ENCODE measurements at places on chromosomes 12 and 14.

DNA sequence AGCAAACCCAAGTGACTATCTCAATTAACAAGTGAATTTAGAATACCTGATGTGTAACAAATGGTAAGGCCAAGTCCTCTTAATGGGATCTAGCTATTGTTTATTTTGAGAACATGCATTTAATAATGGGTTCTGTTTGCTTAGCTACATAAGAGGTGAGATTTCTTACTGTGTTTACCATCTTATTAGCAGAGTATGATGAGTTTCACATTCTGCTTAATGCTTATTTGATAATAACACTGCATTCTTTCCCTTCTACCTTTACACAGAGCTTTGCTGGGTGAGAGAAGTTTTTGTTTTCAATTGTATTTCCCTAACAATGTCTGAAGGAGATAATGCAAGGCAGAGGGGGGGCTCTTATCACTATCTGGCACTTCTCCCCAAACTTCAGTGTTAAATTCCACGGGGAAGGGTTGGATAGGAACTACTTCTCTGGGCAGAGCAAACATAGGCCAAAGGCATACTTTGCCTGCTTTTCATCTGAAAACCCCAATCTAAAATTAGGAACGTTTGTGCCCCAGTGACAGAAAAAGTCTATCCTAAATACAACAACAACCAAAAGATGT lies 129.0 kb upstream of the ATXN7L3B start:
- DNase-seq = no peak

DNA sequence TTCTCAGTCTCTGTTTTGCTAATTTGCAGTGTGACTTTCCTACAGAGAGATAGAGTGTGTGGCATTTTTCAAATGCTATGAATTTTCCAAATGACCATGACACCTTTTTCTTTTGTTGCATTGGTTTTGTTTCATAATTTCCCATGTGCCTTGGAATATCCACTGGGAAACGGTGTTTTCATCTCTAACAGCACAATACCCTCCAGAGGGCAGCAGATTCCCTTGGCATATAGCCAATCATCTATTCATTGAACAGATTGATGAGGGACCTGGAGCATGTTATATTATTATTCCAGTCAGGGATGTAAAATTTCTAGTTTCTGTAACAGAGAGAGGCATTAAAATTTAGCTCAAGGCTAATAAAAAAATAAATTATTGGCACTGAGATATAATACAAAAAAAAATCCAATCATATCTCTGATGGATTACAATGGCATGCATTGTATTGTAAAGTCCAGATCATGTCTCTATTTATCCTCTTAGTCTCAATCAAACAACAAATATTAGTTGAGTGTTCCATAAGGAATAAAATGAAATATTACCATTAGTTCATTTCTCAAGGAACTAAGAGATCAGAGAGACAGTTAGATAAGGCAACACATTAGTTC lies 29.6 kb upstream of the NTN4 start:
- DNase-seq = peak; percentile 80

DNA sequence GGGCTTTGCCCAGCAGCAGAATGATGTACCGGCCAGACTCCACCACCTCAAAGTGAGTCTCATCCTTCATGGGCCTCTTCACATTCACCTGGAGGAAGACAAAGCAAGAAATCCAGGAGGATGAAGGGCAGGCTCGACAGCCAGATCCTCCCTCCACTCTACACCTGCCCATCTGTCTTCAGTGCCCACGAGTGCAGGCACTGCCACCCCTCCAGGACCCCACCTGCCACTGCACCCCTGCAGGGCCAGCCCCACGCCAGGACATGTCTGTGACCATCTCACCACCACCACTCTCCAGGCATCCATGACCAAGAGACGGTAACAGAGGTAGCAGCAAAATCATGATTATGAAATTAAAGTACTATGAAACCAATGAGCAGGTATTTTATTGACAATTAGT lies 84.3 kb upstream of the ANO2 start:
- DNase-seq = no peak

DNA sequence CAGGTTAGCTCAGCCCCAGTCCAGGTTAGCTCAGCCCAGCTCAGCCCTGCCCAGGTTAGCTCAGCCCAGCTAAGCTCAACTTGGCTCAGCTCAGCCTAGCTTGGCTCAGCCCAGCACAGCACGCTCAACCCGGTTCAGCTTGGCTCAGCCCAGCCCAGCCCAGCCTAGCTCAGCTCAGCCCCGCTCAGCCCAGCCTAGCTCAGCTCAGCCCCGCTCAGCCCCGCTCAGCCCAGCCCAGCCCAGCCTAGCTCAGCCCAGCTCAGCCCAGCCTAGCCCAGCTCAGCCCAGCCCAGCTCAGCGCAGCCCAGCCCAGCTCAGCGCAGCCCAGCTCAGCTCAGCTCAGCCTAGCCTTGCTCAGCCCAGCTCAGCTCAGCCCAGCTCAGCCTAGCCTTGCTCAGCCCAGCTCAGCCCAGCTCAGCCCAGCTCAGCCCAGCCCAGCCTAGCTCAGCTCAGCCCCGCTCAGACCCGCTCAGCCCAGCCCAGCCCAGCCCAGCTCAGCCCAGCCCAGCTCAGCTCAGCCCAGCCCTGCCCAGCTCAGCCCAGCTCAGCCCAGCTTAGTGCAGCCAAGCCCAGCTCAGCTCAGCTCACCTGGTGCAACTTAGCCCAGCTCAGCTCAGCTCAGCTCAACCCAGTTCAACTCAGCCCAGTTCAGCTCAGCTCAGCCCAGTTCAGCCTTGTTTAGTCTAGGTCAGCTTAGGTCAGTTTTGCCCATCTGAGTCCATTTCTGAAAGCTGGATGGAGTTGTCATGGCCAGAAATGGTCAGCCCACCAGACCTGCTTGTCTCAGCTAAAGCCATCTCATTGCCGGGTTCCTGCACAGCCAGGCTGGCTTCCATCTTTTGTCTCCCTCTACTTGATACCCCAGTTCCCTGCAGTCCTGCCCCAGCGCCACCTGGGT lies 333.6 kb downstream of the TMEM121 start:
- DNase-seq = no peak

- no peak for DNase-seq
These were observed 22.6 kb upstream of the DRAM1 start for GRCh38 chr12:101854747-101855146.

DNA sequence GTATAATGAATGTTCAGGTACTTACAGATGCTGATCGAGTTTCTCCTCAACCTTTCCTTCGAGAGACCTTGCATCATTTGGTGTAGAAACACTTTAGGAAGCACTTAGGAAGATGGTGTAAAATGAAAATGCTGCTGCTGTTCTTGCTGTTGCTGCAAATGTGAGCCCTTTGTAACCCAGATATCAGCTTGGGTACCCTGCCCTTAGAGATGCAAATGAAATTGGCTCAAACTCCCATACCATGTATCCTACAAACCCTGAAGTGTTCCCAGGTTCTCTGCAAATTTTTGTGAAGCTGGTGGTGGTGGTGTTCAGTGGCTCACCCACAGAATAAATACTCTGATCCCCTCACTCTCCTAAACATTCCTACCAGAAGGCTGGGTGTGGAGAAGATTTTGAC lies 130.8 kb downstream of the SLC25A47 start:
- no peak for DNase-seq

DNA sequence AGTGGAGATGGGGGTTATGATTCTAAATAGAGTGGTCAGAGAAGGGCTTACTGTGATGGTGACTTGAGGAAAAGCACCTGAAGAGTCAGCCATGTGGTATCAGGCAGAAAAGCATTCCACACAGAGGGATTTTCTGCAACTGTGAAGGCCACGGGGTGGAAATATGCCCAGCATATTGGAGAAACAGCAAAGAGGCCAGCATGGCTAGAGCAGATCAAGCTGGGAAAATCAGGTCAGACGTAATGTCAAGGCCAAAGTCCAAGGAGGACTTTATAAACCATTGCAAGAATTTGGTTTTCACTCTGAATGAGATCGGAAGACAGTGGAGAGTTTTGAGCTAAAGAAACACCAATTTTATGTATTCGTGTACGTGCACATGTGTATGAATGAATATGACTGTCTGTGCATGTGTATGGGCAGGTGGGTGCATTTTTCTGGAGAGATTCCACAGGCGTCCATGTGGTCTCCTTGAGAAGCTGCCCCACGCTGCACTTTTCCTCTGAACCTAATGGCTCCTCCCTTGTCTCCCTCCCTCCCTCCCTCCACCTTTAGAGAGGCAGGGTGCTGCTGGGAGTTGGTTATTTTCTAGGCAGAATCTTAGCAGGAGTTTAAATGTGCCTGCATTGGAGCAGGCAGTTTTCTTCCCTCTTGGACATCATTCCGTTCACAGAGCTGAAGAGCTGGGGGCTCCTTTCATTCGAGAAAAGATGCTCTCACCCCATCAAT lies 97.4 kb upstream of the PPP4R3A start:
- DNase-seq = no peak

GRCh38 chr12:25681580-25681979 lies 128.5 kb upstream of the LMNTD1 start:
- DNase-seq = no peak

DNA sequence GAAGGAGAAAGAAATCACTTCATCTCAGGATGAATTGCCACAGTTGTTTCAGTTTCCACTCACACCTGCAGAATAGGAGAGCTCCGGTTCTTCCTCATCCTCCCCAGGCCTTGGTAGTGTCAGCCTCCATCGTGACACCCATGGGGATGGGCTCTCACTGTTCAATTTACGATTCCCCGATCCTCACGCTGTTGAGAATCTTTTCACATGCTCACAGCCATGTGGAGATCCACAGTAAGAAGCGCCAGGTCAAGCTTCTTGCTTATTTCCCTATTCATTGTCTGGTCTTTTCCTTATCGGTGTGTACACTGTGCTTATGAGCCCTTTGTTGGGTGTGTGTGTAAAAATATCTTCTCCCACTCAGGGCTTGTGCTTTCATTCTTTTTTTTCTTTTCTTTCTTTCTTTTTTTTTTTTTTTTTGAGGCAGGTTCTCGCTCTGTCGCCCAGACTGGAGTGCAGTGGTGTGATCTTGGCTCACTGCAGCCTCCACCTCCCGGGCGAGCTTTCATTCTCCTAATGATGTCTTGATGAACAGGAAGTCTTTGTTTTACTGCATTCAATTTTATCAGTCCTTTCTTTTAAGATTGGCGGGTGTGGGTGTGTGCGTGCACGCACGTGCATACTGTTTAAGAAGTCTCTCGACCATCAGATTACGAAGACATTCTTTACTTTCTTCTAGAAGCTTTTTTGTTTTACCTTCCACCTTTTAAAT lies 21.5 kb downstream of the RIN3 start:
- DNase-seq = no peak

DNA sequence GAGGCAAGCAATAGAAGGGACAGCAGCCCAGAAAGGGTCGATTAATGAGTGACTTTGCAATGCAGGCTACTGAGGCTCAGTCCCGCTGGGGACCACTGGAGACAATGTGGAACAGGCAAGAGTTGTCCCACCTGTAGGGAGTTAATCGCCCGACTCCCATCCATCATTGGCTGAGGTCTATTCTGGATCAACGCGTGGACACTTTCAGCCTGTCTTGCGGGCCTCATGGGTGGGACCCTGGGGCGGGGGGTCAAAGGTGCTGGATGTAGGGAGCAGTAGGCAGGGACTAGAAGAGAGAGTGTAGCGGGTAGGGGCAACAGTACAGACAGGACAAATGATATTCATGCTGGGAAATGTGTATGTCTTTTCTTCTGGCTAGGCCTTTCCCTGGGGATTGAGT lies 6.1 kb downstream of the IFI27L2 start:
- DNase-seq = no peak

- peak; percentile 16 for DNase-seq
These were observed 191.8 kb downstream of the DACT1 start for GRCh38 chr14:58829594-58829993.

- DNase-seq = peak; percentile 71
These were observed 9.9 kb downstream of the TBK1 start for GRCh38 chr12:64461634-64462414.

All from adipocyte (in vitro differentiated cells).